ENCODE measurements at places on chromosomes 4 and X.

DNA sequence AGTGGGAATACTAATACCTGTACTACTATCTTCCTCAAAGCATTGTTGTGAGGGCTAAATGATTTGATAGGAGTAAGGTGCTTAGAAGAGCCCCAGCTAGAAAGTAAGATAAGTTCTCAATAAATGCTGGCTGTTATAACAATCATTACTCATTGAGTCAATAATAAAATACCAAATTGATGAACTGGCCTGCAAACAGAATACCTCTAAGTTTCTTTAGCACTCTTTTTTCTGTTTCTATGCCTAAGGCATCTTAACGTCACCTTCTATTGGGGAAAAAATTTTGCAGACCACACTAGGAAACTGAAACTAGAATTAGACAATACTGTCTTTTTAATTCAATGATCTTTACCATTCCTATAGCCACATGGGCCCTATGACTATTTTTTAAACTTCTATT, 1.2 kb downstream of the CLTRN start:
- no peak for DNase-seq

GRCh38 chrX:43641691-43642090, 14.4 kb upstream of the MAOA start:
- DNase-seq = no peak

GRCh38 chrX:9340598-9341290, 124.1 kb upstream of the TBL1X start:
- peak; percentile 74 for DNase-seq

DNA sequence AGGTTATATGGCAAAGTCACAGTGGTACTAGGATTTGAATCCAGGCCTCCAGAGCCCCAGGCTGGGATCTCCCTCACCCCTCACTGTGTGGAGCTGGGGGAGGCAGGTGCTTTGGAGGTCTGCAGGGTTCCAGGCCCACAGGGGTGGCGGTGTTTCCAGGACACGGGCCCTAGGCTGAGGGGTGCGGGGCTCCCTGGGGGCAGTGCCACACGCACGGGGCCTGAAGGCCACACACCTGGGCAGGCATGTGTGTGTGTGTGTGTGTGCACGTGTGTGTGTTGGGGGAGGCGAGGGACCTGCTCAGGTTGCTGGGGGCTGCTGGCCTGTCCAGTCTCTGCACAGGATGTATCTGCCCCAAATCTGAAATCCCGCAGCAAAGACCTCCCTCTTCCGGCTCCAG, 18.8 kb downstream of the SH3TC1 start:
- no peak for DNase-seq

DNA sequence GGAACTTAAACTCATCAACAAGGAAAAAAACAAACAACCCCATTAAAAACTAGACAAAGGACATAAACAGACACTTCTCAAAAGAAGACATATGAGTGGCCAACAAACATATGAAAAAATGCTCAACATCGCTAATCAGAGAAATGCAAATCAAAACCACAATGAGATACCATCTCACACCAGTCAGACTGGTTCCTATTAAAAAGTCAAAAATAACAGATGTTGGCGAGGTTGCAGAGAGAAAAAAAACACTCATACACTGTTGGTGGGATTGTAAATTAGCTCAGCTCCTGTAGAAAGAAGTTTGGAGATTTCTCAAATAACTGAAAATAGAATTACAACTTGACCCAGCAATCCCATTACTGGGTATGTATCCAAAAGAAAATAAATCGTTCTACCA, 28.7 kb downstream of the APLN start:
- DNase-seq = no peak
